Cortex of kidney (tissue), 1 donor: ENCODE measurements at places on chromosomes 3 and 15.

GRCh38 chr3:98630416-98630815, 37.0 kb upstream of the CPOX start:
- DNase-seq: no peak

- no peak for DNase-seq
These were observed 2.1 kb upstream of the USP3 start for GRCh38 chr15:63502137-63502766.

GRCh38 chr15:71699977-71700376, 110.4 kb upstream of the NR2E3 start:
- no peak for DNase-seq

- no peak for DNase-seq
These were observed 36.2 kb upstream of the ACTL6A start for GRCh38 chr3:179526482-179526881.

- peak; percentile 48 for DNase-seq
These were observed 1.5 kb upstream of the TNK2 start for GRCh38 chr3:195909644-195910498.

DNA sequence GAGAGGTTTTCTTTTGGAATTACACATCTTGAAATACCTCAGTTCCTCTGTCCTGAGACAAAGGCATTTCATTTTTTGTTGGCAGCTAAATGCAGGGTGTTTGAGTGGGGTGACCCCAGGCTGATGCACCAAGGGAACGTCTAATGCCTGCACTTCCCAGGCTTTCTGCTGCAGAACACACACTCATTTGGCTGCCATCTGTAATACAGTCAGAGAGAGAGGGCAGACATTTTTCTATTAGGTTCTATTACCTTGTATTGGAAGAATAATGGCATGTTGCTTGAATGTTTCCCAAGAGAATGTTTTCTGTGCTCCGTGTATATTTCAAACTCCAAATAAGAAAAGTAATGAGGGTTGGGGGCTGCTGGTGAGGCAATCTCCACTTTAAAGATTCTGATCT, 87.1 kb downstream of the PTPRG start:
- DNase-seq: no peak

DNA sequence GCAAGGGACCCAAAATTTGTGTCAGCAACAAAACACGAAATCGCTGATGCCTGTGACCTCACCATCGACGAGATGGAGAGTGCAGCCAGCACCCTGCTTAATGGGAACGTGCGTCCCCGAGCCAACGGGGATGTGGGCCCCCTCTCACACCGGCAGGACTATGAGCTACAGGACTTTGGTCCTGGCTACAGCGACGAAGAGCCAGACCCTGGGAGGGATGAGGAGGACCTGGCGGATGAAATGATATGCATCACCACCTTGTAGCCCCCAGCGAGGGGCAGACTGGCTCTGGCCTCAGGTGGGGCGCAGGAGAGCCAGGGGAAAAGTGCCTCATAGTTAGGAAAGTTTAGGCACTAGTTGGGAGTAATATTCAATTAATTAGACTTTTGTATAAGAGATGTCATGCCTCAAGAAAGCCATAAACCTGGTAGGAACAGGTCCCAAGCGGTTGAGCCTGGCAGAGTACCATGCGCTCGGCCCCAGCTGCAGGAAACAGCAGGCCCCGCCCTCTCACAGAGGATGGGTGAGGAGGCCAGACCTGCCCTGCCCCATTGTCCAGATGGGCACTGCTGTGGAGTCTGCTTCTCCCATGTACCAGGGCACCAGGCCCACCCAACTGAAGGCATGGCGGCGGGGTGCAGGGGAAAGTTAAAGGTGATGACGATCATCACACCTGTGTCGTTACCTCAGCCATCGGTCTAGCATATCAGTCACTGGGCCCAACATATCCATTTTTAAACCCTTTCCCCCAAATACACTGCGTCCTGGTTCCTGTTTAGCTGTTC, 34.9 kb downstream of the CHDH start:
- no peak for DNase-seq

GRCh38 chr15:60576044-60576443, 97.1 kb upstream of the ICE2 start:
- no peak for DNase-seq

DNA sequence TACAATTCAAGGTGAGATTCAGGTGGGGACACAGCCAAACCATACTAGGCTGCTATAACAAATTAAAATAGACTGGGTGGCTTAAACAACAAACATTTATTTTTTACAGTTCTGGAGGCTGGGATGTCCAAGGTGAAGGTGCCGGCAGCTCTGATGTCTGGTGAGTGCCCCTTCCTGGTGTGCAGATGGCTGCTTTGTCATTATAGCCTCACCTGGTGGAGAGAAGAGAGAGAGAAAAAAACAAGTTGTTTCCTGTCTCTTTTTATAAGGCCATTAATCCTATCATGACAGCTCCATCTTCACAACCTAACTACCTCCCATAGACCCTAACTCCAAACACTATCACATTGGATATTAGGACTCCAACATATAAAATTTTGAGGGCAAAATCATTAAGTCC, 279.7 kb downstream of the ZIC1 start:
- DNase-seq: no peak

DNA sequence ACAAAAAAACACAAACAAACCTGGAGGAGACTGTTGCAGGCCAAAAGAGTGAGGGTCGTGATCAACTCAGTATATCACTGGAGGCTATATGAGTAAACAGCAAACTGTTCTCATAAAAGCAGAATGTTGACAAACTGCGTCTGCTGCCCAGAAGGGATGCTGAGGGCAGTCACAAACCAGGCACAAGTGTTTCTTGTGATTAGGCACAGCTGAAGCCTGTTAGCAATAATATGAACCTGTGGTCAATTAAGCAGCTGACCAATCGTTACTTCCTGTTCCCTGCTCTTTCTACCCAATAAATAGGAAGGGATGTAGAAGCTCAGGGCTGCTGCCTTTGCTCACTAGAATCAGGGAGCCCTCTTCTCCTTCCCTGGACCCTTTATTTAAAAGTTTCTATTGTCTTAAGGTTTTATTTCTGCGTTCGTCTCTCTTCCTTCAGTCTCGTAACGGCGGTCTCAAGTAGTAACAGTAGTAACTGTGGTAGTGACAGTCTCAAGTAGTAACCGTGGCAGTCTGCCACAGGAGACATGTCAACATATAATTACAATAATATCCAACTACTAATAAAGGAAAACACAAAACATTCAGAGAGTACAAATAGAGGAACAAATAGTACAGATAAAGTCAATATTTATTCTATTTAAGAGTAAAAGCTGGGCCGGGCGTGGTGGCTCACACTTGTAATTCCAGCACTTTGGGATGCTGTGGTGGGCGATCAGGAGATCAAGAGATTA, 698.4 kb upstream of the CCDC54 start:
- no peak for DNase-seq

GRCh38 chr3:69250014-69250413, 127.6 kb upstream of the LMOD3 start:
- DNase-seq: no peak

DNA sequence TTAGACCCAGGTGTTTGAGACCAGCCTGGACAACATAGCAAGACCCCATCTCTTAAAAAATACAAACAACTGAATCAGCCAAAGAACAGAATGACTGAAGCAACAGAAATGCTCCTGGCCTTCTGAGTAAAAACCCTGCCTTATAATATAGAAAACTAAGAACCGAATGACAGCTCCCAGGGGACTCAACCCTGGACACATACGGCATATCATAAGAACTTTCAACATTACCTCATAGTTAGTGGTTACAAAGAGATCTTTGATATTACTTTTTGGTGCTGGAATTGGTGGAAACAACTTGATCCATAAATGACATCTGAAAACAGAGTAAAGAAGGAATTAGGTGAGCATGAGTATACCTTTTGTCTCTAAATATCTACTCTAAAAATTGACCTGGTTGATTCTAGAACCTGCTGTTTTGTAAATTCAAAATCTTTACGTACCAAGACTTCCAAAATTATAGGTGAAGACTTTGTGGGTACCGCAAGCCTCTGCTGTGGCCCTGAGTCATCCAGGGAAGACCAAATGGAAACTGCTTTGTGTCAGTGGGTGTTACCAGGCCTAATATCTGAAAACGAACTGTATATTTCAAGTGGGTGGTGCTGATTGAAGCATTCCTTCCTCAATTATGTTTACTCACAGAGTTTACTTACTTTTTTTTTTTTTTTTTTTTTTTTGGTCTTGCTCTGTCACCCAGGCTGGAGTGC, 35.5 kb downstream of the IL5RA start:
- DNase-seq: no peak

DNA sequence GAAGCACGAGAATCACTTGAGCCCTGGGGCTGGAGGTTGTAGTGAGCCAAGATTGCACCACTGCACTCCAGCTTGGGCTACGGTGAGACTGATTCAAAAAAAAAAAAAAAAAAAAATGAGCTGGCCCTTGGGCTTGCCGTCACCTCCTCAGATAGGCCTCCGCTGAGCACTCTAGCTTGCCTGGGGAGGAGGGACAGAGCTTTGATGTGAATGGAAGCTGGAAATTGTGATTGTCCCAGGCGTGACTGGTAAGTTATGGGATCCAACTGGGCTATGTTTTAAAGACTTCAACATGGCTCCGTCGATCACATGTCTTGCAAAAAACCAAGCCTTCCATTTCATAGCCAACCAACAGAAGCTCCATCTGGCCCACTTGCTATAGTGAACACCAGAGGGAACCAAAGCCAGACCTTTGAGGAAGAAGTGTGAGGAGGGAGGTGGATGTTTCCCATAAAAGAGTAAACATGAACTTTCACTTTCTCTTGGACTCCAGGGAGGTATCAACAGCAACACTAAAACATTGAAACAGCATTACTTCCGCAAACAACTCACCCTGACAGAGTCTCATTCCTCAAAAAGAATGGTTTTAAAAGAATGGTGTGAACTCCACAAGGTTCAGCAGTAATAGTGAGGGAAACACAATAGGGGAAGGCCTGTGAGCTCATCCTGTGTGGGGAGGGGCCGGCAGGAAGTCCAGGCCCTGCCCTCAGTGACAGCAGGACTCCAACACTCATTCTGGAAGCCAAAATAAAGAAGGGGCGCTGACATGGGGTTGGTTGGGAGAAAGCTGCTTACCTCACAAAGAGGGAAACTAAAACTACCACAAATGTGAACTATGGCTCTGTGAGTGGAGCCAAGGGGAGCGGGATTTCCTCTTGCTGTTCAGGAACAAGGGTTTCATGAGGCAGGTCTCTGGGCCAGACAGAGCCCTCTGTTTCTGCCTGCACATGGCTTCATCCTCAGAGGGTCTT, 59.2 kb upstream of the IL12A start:
- DNase-seq: no peak

GRCh38 chr3:127951276-127951675, 36.2 kb downstream of the KBTBD12 start:
- no peak for DNase-seq

DNA sequence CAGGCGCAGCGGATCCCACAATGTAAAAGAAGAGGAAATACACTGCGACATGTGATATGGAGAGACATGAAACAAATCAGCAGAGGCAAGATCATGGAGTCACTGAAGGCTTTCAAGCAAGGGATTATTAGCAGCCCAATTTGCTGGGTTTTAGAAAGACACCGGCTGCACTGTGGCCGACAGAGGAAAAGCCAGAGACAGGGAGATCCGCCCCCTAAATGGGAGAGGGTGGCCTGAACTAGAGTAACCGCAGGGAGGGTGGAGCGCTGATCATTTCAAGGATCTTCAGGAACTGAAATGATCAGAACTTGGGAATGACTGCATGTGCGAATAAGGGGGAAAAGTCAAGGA, 612 bp upstream of the C15orf40 start:
- no peak for DNase-seq

- no peak for DNase-seq
These were observed 269.9 kb upstream of the GADL1 start for GRCh38 chr3:31164381-31164780.

DNA sequence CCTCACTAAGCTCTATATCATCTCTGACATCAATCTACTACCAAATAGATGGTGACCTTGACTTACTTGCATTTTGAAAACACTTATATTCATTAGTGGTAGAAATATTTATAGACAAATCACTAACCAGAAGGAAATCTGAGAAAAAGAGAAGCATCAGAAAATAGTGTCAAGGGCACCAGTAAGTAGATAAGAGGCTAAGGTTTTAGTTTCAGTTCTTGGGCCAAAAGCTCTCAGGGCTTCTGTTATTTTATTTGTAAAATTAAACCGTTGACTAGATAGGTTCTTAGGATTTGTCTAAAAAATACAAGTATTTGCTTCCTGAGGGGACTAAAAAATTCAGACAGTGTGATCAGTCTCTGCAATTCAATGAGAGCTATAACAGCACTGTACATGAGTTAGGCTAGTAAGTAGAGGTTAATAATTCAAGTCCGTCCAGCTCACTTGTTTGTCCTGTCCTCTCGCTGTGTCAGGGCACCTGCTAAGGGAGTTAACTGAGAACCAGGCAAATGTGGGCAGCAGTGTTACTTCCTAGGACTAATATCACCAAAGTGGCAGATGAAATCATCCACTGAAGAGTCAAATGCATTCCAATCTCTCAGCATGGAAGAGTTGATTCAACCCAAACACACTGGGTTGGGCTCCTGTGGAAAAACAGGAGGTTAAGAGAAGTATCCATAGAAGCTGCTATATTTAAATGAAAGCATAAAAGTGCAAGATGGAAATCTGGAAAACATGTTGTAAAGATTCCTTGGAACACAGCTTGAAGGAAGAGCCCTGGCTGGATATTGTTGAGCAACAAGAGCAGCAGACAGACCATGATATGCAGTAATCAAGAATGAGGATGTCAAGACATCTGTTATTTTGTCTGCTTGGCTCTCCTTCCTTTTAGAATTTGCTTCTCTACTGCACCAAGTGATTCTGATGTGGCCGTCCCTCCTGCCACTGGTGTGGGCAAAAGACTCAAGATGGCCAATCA, 134.9 kb upstream of the ZBTB20 start:
- no peak for DNase-seq

- no peak for DNase-seq
These were observed 13.2 kb downstream of the SLC6A1 start for GRCh38 chr3:11005686-11006256.

DNA sequence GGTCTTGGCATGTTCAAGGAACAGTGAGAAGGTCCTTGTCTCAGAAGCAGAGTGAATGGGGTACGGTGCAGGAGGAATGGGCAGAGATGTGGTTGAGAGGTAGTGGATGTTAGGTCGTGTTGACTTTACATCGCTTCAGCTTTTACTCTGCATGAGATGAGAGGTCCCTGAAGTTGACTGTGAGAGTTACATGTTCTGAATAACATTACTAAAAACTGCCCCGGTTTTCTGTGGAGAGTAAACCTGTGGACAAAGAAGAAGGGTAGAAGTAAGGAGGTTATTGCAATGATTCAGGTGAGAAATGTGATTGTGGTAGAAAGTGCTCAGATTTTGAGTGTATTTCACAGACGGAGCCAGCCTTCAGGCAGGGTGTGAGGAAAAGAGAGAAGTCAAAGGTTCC, 105.6 kb downstream of the ARNT2 start:
- no peak for DNase-seq

- no peak for DNase-seq
These were observed 203.7 kb downstream of the ABHD5 start for GRCh38 chr3:43894176-43895049.

GRCh38 chr3:108818404-108818803, 4.2 kb upstream of the TRAT1 start:
- no peak for DNase-seq
